ENCODE measurements at places on chromosomes 5 and 9. TPM values are rescaled to one million over a fixed set of nuclear protein-coding genes. Genes with fewer than 3 reads are reported as not detected.

Gene CMYA5
- total RNA-seq: 0.22 TPM

Gene ACSL6
- 13.9 TPM for total RNA-seq

Gene SPINK5
- total RNA-seq: not detected

Gene RXFP3
- not detected for total RNA-seq

- DNase-seq: no peak
These were observed 25.7 kb downstream of the UTP15 start for GRCh38 chr5:73591102-73591695.

DNA sequence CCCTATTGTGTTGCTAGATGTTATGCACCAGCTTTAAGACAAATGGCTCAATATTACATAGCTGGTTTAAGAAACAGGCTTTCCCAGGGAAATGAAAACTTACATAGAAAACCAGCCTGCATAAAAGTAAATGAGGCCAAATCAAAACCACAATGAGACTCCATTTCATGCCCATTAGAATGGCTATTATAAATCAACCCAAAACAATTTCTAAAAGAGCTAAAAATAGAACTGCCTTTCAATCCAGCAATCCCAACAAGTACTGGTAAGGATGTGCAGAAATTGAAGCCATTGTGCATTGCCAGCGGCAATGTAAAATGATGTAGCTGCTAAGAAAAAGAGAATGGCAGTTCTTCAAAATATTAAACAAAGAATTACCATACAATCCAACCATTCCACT is 1170.0 kb upstream of the CDH9 start:
- no peak for DNase-seq

DNA sequence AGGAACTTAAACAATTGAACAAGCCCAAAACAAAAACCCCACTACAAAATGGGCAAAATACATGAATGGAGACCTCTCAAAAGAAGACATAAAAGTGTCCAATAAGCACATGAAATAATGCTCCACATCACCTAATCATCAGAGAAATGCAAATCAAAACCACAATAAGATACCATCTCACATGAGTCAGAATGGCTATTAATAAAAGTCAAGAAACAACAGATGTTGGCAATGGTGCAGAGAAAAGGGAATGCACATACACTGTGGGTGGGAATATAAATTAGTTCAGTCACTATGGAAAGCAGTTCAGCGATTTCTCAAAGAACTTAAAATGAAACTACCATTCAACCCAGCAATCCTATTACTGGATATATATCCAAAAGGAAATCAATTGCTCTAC is 337.4 kb upstream of the GRIA1 start:
- DNase-seq: no peak
